MCF 10A (cell line): ENCODE measurements at places on chromosomes 1 and 21. TPM values are rescaled to one million over a fixed set of nuclear protein-coding genes. Genes with fewer than 3 reads are reported as not detected.

IGSF21 gene
- total RNA-seq, result not detected in 2 replicates

DNA sequence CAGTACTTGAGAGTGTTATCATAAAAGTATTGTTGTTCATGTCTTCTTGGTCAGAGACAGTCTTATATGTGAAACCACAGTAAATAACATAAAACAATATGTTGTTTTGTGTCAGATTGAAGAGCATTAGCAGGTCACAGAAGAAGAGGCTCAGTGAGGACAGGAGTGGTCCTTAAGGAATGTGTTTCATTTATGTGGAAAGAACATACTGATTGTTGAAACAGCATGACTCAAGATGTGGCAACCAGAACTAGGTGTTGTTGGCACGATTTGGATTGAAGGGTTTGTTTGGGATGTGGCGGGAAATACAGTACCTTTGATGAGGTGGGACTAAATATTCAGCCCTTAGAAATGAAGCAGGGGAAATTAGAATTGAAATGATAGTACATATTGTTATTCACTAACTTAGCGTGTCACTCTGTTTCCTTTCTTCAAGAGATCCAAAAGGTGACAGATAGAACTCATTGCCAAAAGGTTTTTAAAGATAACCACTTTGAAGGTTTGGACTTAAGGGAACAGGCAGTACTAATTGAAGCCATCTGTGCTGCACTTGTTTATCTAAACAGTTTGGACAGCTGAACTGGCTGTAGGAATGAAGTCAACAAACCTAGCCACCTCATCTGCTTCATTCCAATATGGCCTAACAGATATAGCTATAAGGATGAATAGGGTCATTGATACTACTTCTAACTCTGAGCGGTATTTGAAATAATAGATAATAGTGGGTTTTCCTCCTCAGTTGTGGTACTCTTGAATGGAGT is 14.4 kb downstream of the RALGPS2 start:
- peaks cover 11% of the 10 kb centered on the region for H3K4me1 ChIP-seq
- no peaks in the 10 kb centered on the region for H3K27me3 ChIP-seq
- H3K4me3 ChIP-seq, result no peak overlapping the region
- H3K36me3 ChIP-seq, result peaks cover 10% of the 10 kb centered on the region
- DNase-seq, result peak; percentile 67

DNA sequence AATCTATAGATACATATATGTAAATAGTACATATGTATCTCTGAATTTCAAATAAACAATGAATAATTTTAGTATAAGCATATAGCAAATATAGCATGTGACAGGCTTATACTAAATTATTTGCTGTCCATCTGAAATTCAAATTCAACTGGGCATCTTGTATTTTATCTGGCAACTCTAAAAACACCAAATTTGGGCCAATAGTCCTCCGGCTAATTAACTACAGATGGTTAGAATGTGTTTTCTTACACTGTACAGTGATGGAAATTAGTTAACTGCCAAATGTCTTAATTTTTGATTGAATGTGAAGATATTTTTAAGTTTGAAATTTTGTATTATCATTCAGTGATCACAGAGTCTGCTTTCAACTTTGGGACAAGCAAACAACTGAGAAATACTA is 30.7 kb downstream of the KCNJ15 start:
- H3K4me1 ChIP-seq, result peaks cover 51% of the 10 kb centered on the region
- H3K27me3 ChIP-seq, result no peaks in the 10 kb centered on the region
- no peak for DNase-seq
- H3K36me3 ChIP-seq, result no peaks in the 10 kb centered on the region
- H3K4me3 ChIP-seq, result no peak overlapping the region
- H3K27ac ChIP-seq, result peak overlapping the region; percentile 62

DNA sequence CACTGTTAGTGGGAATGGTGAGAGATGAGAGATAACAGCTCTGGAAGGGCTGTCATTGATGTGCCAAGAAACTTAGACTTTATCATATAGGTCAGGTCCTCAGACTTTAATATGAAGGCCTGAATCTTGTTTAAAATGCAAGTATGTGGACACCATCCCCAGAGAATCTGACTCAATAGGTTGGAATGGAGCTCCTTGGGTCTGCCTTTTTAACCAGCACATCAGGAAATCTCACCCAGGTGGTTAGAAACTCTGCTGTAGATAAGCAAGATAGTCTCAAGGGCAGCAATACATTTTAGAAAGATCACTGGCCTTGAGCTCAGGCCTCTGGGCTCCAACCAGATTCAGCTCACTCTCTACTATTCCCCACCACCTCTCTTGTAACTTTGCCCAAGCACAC is 180.4 kb downstream of the SLC44A5 start:
- no peak overlapping the region for H3K27ac ChIP-seq
- H3K4me1 ChIP-seq, result no peaks in the 10 kb centered on the region
- no peaks in the 10 kb centered on the region for H3K27me3 ChIP-seq
- H3K36me3 ChIP-seq, result no peaks in the 10 kb centered on the region

GRCh38 chr1:64733581-64734286 is 11.1 kb upstream of the RAVER2 start:
- H3K27ac ChIP-seq, result no peak overlapping the region
- H3K4me3 ChIP-seq, result no peak overlapping the region
- no peaks in the 10 kb centered on the region for H3K27me3 ChIP-seq
- H3K4me1 ChIP-seq, result no peaks in the 10 kb centered on the region

GRCh38 chr1:114097109-114097508 is 56.6 kb downstream of the SYT6 start:
- H3K27me3 ChIP-seq, result peaks cover 43% of the 10 kb centered on the region
- H3K36me3 ChIP-seq, result no peaks in the 10 kb centered on the region
- H3K4me3 ChIP-seq, result no peak overlapping the region
- H3K27ac ChIP-seq, result no peak overlapping the region

DNA sequence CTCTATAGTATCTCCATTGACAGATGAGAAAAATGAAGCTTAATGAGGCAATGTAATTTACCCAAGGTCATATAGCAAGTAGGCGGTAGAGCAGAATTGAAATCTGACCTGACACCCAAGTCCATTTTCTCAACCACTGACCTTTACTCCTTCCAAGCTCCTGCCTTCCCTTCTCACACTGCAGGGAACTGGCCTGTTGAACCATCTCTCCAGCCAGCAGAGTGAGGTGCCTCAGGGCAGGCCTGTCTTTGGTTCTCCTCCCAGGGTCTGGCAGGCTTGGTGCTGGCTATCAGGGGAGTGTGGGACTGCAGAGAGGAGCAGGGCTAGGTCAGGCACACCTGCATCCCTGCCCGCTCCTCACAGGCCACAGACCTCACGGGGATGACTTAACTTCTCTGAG is 126.8 kb downstream of the BEND5 start:
- H3K27ac ChIP-seq, result no peak overlapping the region
- H3K4me1 ChIP-seq, result no peaks in the 10 kb centered on the region
- DNase-seq, result no peak
- peaks cover 39% of the 10 kb centered on the region for H3K27me3 ChIP-seq

CYP4A22 gene
- not detected in 2 replicates for total RNA-seq

- no peaks in the 10 kb centered on the region for H3K36me3 ChIP-seq
- peaks cover 8% of the 10 kb centered on the region for H3K27me3 ChIP-seq
- DNase-seq, result peak; percentile 16
- H3K4me3 ChIP-seq, result no peak overlapping the region
- H3K27ac ChIP-seq, result no peak overlapping the region
These were observed 25.7 kb downstream of the LDLRAD1 start for GRCh38 chr1:53992085-53992874.

GRCh38 chr1:64895500-64895899 is 70.8 kb downstream of the JAK1 start:
- H3K27ac ChIP-seq, result peak overlapping the region; percentile 42
- no peaks in the 10 kb centered on the region for H3K27me3 ChIP-seq
- no peak overlapping the region for H3K4me3 ChIP-seq
- no peak for DNase-seq
- H3K4me1 ChIP-seq, result peaks cover 43% of the 10 kb centered on the region

TMPRSS15 gene
- 3.3 and 3.6 TPM in 2 replicates for total RNA-seq
